NCI-H82 (cell line): ENCODE measurements at places on chromosomes 2 and 18.
A peak's percentile ranks its signal among the peaks of the same experiment; 100 is the strongest.

DNA sequence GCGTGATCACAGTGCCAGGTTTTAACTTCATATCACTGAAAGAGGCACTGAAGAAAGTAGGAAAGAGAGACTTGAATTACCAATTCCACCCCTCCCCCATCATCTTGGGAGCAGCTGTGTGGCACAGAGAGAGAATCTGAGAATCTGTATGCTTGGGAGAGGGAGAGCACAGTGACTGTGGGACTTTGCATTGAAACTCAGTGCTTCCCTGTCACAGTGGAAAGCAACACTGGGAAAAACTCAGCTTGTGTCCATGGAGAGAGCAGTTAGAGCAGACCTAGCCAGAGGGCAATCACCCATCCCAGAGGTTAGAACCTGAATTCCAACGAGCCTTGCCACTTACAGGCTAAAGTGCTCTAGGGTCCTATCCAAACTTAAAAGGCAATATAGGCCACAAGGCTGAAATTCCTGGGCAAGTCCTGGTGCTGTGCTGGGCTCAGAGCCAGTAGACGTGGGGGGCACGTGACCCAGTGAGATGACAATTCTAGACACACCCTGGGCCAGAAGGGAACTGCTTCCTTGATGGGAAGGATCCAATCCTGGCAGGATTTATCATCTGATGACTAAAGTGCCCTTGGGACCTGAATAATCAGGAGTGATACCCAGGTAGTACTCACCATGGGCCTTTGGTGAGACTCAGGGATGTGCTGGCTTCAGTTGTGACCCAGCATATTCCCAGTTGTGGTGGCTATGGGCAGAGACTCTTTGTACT is 15.5 kb upstream of the ABCB11 start:
- no peak for DNase-seq

- DNase-seq = no peak
Observed at GRCh38 chr18:79597176-79597830, 82.3 kb upstream of the CTDP1 start.

DNA sequence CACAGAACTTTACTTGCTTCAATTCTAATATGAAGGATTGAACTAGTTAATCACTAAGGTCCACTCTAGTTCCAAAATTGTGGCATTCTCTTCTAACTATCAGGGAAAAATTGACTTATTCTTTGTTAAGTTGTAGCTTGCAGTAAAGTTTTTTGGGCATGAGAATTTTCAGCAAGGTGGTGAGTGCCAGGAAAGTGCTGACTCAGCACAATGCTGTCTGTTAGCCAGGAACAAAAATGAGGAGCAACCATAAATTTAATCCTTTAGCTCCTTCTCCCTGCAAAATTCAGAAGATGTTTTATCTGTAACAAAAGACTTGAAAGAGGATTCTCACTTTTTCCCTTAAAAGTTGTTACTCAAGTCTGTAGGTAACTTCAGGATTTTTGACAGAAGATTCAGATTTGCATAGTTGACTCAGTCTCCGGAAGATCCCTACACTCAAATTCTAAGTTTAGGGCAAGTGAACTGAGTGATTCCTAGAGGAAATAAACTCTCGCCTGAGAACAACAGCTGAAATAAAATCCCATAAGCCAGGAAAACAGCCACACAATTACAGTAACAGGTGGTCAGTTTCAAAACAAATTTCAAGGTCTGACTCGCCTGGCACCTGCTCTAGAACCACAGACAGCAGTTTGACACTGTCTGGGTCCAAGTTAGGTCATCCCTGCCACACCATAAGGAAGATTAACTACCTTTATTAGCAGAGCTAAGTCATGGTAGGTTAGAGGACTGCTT is 20.2 kb upstream of the DARS1 start:
- peak; percentile 88 for DNase-seq

DNA sequence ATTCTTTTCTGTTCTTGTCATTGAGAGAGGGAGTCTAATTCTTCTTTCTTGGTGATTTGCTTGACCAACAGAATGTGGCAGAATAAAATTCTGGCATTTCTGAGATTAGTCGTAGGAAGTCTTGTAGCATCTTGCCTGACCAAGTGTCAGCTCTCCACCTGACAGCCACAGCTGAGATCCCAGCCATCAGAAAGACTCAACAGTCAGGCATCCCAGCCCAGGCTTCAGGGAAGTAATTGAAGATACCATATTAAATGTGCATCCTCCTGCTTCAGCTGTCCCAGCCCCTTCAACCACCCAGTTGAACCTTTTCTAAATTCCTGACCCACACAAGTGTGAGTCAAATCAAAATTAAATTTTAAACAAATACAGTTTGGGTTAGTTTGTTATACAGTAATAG is 208.3 kb downstream of the PIK3C3 start:
- no peak for DNase-seq

- no peak for DNase-seq
Observed at GRCh38 chr2:99299580-99299979, 1.4 kb downstream of the LYG1 start.

DNA sequence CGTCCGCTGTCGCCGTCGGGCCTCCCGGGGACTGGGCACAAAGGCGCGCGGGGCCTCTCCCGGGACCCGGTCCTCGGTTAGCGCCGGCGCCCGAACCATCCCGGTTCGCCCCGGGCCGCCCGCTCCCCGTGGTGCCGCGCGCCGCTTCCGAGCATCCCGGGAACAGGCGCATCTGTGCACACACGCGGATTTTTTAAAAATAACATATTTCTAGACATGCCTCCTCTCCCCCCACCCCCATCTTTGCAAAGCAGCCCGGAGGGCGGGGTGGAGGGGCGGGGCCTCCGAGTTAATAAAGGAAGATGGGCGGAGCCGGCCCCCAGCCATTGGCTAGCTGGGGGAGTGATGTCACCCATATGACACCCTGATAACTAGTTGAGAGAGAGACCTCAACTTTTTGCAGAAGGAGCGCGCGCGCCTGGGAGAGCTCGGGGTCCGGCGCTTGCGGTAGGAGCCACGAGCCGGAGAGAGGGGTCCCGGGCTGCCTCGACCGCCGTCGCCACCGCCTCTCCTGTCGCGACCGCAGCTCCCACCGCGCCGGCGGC is at the start of gene SOX11:
SOX11 (plus strand) TSS at position 400 of the 545 bp plus-strand sequence. CDS start 338 bp downstream, outside the sequence.
- peak; percentile 99 for DNase-seq

- DNase-seq = no peak
Observed at GRCh38 chr2:12005886-12006681, 259.7 kb downstream of the LPIN1 start.

- no peak for DNase-seq
Observed at GRCh38 chr2:28153851-28154250, 238.8 kb upstream of the FOSL2 start.
